ENCODE measurements at places on chromosomes 13 and 19.
A peak's percentile ranks its signal among the peaks of the same experiment; 100 is the strongest.

DNA sequence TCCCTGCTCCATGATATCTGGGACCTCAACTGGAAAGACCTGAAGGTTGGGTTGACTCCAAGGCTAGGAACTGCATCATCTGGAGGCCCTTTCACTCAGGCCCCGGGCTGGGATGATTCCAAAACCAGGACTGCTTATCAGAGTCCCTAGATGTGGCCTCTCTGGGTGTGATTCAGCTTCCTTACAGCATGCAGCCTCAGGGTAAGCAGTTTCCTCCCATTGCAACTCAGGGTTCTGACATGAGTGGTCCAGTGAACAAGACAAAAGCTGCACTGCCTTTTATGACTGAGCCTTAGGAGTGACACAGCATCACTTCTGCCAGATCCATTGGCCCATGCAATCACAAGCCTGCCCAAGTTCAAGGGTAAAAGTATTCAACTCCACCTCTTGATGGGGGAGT is 502.8 kb downstream of the COG6 start:
- DNase-seq = no peak

- DNase-seq = no peak
These were observed 54.2 kb downstream of the PCDH9 start for GRCh38 chr13:67175836-67176459.

- DNase-seq = no peak
These were observed 17.0 kb downstream of the ZFP82 start for GRCh38 chr19:36401475-36401874.

- no peak for DNase-seq
These were observed 25.0 kb downstream of the ITM2B start for GRCh38 chr13:48258002-48258401.

- no peak for DNase-seq
These were observed 32.3 kb downstream of the HSPH1 start for GRCh38 chr13:31129419-31129818.

GRCh38 chr13:98262292-98262691 is 85.2 kb upstream of the RNF113B start:
- no peak for DNase-seq

DNA sequence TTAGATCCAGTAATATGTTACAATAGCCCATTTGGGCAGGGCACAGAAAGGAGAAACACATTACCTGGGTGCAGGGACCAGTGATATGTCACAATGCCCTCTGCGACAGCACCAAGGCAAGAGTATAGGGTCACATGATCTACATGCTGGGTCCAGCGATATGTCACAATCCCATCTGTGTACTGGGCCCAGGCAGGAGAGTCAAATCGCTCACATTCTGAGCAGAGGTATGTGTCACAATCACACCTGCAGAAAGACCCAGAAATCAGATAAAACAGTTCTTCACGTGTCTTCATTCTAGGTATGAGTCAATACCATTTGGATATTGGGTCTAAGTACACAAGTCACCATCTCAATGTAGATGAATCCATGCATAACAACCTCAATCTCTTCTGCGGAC is 7.1 kb upstream of the ZNF43 start:
- DNase-seq = no peak

DNA sequence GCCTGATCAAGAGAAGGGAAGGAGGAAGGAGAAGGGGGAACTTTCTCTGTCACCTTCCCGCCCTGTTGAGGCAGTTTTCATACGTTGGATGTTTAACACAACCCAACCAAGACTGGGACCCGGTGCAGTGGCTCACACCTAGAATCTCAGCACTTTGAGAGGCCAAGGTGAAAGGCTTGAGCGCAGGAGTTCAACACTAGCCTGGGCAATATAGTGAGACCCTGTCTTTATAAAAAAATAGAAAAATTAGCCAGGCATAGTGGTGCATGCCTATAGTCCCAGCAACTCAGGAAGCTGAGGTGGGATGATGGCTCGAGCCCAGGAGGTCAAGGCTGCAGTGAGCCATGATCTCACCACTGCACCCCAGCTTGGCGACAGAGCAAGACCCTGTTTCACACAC is 59.4 kb upstream of the PEG3 start:
- DNase-seq = no peak

DNA sequence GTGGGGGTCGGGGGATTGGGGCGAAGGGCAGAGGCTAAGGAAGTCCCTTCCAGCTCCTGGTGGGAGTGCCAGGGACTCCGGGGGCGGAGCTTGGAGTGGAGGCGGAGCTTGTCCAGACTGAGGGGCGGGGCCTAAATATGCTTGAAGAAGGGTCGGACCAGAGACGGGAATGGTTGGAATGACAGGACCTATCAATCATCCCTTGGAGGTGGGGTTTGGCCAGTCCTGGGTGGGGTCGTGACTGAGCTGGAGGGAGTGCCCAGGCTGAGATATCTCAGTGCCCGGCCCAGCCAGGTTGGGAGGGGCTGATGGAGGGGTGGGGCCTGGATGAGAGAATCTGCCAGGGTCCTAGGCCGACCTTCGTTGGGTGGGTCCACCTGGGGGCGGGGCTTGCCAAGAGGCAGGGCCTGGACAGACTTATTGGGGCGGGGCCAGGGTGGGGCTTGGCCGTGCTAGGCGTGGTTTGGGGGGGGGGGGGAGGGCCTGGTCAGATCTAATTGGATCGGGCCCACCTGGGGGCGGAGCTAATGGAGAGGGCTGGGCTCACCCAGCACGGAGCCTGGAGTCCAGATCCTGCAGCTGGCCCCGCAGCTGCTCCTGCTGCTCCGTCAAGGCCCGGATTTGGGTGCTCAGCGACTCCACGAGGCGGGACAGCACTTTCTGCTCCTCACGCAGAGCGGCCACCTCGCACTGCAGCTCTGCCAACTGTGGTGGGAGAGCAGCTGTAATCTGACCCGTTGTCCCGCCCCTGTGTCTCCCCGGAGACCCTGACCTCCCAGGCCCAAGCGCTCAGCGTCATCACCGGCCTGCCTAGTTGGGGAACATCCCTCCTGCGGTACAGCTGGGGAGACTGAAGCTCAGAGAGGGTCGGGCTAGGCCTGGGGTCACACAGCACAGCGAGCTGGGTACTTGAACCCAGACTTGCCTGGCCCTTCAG is 2.6 kb upstream of the WIZ start:
- DNase-seq = peak; percentile 97

- DNase-seq = no peak
These were observed 1.7 kb downstream of the ETFB start for GRCh38 chr19:51364200-51365106.

DNA sequence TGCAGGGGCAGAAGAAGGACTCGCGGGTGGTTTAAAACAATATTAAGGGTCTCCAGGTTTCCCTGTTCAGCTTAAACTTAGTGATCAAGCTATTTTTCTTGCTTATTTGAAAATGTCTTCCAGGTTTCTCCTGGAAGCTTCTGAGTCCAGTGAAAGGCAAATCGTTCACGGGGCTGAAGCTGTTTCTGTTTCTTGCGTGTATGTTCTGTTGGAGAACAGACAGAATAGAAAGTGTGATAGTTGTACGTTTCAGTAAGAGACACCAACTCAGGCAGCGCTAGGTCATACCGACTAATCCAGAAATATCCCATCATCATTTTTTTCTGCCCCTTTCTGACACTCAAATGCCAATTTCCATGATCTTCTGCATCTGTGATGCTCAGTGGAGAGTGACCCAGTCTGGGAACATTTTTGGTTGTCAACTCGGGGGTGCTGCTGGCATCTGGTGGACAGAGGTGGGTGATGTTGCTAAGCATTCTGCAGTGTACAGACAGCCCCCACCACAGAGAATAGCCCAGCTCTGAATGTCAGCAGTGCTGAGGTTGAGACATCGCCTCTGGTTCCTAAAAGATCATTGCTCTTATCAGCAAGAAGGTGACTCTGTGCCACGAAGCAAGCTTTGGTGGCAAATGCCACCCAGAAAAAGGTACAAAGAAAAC is 4.3 kb downstream of the KLF2 start:
- peak; percentile 25 for DNase-seq

GRCh38 chr19:13784731-13785452 is 10.4 kb upstream of the ZSWIM4 start:
- DNase-seq = peak; percentile 77

DNA sequence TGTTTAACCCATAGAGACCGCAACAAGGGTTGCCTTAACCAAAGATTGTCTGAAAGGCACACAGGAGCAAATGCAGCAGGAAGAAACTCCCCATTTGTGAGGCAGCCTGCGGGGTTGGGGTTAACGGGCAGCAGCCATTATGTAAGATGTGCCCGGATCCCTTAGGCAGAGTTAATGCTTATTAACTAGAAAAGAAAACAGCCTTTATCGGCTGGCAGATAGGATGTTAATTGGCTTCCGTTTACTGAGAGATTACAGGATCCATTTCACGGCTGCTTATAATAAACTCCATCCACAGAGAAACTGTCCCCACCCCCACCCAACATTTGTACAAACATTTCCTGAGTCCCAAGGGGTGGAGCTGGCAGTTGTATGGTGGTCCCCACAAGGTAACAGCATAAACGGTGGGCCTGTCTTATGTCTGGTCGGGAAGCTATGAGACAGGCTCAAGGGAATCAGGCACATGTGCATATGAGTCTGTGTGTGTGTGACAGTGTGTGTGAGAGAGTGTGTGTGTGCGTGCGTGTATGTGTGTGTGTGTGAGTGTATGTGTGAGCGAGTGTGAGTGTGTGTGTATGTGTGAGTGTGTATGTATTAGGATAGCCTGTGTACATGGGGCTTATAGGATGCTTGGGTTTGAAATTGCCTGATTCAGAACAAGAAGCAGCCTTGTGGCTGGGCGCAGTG is 10.5 kb downstream of the SLC25A42 start:
- DNase-seq = no peak

GRCh38 chr13:35917942-35918645 is 213.1 kb downstream of the DCLK1 start:
- no peak for DNase-seq

DNA sequence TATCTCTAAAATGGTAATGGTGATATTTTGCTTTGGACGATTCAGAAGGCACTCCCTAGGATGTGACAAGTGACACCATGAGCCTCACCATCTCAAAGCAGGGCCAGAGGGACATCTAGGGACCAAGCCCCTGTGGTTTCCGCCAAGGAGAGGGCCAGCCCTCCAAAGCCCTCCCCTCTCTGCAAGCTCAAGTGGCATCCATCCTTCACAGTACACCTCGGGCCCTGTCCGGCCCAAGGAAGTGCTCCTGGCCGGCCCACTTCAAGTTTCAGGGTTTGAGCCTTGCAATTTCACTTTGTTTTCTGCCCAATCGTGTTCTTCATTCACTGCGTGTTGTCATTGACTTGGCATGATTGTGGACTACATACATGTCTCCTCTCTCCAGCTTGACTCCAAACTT is 82.5 kb downstream of the TSHZ3 start:
- DNase-seq = no peak

DNA sequence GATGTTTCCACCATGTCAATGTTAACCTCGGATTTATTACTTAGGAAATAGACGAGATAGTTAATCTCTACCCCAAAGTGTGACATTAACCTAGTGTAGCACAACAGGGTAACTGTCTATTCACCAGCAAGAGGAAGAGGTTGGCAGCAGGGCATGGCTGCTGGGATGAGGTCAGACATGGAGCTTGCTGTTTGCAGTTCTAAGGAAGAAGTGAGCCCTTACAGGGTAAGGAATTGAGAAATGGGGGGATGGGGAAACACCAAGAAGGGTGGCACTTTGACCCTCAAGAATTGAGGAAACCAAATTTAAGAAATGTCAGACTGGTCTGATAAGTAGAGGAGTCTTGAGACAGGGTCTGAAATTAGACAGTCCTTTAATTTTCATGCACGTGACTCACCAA is 62.4 kb downstream of the MBD3L2B start:
- no peak for DNase-seq
